Forelimb muscle (tissue), 1 donor: ENCODE measurements at places on chromosomes 4 and X. TPM values are rescaled to one million over a fixed set of nuclear protein-coding genes. Genes with fewer than 3 reads are reported as not detected.

- DNase-seq: no peak
These were observed 4.2 kb downstream of the MYOZ2 start for GRCh38 chr4:119139822-119140252.

DNA sequence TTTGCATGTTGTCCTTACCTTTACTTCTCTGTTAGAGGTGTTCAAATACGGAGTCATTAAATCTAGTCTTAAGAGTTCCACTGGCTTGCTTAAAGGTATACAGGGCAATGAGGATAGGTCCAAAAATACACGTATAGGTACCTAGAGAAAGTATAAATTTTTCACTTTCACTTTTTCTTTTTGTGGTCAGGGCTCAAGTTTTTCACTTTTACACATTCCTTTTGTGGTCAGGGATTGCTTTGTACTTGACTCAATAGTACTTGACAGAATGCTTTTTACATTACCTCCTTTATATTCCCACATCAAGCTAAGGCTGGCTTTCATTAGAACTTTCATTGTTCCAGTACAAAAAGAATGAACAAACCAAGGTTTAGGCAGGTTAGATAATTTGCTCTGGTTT is 21.7 kb downstream of the TMEM184C start:
- no peak for DNase-seq

- DNase-seq: no peak
These were observed 113.5 kb upstream of the TTC29 start for GRCh38 chr4:147059064-147059731.

DNA sequence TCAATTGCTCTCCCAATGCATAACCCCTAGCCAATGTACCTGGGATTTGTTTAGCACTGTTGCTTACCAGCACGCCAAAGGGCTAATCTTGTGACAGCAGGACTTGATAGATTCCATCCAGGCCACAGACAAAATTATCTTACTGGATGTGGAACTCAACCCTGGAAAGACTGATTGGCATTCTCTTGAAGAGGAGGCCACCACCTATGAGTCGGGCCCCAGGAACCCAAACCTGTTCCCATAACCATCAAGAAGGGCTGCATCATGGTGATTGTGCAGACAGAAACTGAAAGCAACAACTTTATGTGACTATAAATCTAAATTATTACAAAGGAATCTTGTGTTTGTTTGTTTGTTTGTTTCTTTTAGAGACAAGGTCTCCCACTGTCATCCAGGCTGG is 19.9 kb upstream of the TMEM255A start:
- DNase-seq: no peak

- no peak for DNase-seq
These were observed 1222.2 kb downstream of the STIM2 start for GRCh38 chr4:28082686-28083390.

DNA sequence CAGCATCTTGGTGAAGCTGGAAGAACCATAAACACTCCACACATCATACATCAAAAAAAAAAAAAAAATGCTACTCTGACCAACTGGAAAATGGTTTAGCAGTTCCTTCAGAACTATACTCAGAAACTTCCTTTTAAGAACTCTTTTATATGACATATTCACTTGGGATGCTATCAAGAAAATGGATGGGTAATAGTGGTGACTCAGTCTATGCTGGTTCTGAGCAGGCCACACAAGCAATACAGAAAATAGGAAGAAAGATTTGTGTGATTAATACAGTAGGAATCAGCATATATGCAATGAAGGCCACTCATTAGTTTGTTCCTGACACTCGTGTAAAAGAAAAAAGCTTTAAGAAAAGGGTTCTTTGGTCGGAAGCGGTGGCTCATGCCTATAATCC is 123.5 kb upstream of the FAT4 start:
- no peak for DNase-seq

GRCh38 chr4:164731827-164732474 is 22.0 kb upstream of the SMIM31 start:
- peak; percentile 9 for DNase-seq

- no peak for DNase-seq
These were observed 29.0 kb upstream of the KDR start for GRCh38 chr4:55154290-55154880.

DNA sequence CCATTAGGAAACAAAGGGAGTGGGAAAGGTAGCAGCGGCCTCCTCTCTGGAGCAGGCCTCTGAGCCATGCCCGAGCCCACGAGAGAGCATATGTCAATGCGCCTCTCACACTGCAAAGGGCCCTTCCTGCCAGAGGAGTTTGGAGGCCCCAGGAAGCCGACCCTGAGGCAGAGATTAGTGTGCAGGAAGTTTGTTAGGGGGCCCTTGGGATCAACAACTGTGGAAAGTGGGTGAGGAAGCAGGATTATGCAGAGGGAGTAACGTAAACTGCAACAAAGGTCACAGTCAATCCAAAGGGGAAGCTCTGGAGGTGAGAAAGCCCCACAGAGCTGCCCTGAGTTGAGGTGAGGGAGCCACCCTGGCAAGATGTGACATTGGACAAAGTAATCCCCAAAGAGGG is 17.4 kb downstream of the RTL5 start:
- no peak for DNase-seq

DNA sequence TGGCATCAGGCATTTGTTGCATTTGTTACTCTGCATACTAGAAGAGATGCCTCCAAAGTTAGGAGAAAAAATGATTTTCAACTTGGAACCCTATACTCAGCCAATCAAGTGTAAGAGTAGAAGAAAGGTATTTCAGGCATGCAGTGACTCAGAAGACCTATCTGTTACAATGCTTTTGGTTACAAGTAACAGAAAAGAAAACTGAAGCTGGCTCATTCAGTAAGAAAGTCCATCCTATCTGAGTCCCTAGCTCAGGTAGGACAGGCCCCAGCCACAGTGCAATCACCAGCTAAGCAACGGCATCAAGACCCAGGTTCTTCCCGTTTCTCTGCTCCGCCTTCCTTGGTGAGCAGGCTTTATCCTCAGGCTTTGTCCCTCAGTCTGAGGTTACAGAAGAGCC is 23.3 kb downstream of the MECP2 start:
- no peak for DNase-seq

- DNase-seq: no peak
These were observed 36.8 kb upstream of the VMA21 start for GRCh38 chrX:151359931-151360871.

- no peak for DNase-seq
These were observed 594.1 kb downstream of the GLUD2 start for GRCh38 chrX:121641560-121641959.

DNA sequence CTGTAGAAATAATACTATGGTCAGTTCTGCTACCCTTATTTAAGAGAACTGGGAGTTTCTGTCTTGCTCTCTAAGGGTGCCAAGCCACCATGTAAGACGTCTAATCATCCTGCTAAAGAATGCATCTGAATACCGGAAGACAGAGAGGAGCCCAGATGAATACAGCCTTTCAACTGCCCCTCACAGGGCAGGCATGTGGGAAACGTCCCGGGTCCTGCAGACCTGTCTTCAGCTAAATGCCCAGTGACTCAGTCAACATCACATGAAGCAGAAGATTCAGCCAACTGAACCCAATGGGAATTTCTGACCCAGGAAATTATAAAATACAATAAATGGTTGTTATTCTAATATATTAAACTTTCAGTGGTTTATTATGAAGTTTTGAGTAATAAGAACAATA is 2141.0 kb upstream of the AGA start:
- DNase-seq: no peak

GRCh38 chr4:20890761-20891160 is 190.5 kb downstream of the PACRGL start:
- no peak for DNase-seq

GRCh38 chr4:83851261-83852084 is 315.6 kb downstream of the GPAT3 start:
- no peak for DNase-seq

DNA sequence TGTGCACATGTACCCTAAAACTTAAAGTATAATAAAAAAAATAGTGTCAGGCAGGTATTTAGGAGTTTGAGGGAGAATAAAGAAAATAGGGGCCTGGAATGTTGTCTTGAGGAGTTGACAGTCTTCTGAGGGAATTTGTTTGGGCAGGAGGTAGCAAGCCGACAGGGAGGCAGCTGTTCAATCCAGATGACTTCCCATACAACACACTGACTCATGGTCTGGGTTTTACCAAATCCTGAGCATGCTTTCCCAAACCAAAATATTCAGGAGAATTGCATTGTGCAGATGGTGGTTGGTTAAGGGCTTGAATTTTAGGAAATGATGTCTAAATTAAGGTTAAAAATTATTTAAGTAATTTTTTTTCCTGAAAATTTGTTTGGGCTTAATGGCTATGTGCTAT is 430.0 kb downstream of the INPP4B start:
- DNase-seq: no peak

- no peak for DNase-seq
These were observed 84.8 kb downstream of the AFAP1 start for GRCh38 chr4:7854697-7855370.

GRCh38 chrX:30570505-30570904 is 7.1 kb downstream of the TASL start:
- no peak for DNase-seq

DNA sequence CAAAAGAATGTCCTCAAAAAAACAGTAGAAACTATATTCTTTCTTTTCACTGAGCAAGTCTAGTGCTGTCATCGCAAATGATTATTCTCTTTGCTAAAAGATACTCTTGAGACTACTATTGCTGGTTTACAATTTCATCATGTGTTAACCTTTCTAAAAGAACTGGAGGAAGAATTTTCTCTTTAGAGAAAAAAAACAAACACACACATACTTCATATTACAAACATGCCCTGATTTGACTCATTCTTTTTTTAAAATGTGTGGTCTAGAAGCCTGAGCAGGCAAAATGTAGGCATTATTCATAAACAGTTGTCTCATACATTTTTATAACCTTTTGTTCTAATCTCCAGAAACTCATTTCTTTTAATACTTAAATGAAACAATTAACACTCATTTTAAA is 60.6 kb upstream of the FAT4 start:
- DNase-seq: no peak

The MAGEB10 gene
- not detected for polyA plus RNA-seq

The ADH1A gene
- 0.54 TPM for polyA plus RNA-seq

The UGT8 gene
- polyA plus RNA-seq: 0.32 TPM

The LDB2 gene
- polyA plus RNA-seq: 36.6 TPM

The HS3ST1 gene
- 0.05 TPM for polyA plus RNA-seq

The CDKL5 gene
- polyA plus RNA-seq: 4.0 TPM

The TEX11 gene
- 0.06 TPM for polyA plus RNA-seq

The GPRIN3 gene
- polyA plus RNA-seq: 3.0 TPM

The NDST4 gene
- 1.0 TPM for polyA plus RNA-seq
